ENCODE measurements at places on chromosomes 2 and 18.

GRCh38 chr18:57743008-57743407 lies 60.1 kb downstream of the ATP8B1 start:
- no peak for DNase-seq

DNA sequence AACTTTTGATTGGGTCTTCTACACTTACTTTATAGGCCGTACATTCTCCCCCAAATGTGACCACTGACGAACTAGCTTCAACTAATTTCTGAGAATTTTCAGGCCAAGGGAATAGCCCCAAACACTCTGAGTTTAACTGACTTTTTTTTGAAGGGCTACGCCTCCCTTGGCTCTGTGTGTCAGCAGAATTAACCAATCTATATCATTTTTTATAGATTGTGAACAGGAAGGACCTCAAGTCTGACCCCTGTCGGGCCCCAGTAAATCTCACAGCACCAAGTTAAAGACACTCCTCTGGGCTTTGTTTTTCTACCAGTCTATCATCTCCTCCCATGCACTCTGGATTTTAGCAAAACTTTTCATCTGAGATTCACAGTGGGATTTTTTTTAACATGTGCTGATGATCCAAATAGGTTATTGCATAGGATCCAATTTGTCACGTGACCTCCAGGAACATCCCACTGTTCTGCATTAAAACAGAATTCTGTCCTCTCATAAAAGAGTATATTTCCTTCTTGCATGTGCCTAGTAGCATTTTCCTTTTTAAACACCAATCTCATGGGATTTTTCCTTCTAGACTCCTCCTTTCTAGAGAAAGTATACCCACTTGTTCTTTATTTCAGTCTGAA lies 307.1 kb downstream of the OSR1 start:
- no peak for DNase-seq

DNA sequence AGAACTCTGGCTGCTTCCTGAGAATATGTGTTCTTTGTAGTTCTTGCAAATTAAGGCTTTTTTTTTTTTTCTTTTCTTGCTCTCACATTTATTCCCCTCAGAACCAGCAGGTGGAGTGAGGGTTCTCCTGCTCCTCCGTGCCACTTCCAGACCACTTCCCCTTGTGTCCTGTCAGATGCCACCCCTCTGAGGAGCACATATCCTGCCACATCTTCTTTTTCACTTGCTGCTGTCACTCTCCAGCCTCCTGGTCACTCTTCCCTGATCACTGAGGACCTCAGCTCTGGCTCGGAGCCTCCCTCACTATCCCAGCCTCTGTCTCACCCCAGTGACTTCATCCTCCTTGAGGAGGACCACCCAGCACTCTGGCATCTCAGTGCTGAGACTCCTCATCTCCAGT lies 100.5 kb downstream of the TACR1 start:
- no peak for DNase-seq

DNA sequence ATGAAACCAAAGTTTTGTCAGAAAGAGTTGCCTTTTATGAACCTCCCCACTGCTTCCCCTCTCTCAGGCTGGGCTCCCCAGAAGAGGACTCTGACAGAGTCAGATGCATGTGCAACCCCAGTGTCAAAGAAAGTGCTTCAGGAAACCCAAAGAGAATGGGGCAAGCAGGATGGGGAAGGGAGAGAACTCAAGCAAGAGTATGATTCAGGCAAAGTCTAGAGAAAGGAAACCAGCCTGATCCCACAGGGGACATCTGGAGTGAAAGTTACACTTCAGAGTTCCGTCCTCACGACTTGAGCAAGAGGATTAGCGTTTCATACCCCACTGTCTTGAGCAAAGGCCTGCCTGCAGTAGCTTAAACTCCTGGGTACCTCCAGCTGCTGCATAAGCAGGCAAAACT lies 51.8 kb upstream of the EPC2 start:
- DNase-seq = no peak

DNA sequence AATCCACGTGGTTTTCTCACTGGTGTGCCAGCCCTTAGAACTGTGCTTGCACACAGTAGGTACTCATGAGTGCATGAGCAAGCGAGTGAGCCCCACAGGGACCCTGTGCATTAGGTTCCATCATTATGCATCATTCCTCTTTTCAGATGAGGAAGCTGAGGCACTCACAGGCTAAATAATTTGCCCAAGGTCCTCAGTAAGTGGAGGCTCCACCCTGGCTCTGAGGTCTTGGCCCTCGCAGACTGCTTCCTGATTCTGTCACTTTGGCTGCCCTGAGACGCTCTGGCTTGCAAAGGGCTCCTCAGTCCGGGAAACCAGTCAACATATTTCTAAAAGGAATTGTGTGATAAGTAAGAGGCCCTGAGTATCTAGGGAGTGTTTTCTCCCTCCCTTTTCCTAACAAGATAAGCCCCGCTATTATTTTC lies 71.7 kb downstream of the IL1R2 start:
- no peak for DNase-seq

DNA sequence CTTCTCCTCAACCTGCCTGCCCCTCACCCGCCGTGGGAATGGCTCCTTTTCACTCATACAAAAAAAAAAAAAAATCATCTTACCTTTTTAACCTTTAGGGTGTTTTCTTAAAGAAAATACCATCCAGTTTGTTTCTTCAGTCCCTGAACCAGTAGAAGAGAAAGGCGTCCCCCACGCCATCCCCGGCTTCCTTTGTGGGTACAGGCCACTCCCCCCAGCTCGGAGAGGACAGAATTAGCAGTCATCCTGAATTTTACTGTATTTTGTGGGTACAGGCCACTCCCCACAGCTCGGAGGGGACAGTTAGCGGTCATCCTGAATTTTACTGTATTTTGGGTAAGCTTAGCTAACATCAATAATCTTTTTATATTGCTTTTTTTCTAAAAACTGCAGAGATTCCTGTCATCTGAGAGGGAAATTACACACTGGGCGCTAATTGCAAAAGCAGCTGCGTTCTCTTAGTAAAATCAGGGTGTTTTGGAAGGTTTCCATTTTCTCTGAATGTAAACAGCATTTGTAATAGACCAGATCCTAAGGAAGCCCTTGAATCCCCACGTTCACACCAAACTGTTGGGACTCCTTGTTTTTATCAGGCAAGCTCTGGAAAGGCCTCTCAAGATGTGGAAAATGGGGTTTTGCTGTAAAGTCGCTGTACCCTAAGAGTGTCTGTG lies 72.5 kb downstream of the NFATC1 start:
- no peak for DNase-seq
